ENCODE measurements at places on chromosomes 1 and 21. TPM values are rescaled to one million over a fixed set of nuclear protein-coding genes. Genes with fewer than 3 reads are reported as not detected.

DNA sequence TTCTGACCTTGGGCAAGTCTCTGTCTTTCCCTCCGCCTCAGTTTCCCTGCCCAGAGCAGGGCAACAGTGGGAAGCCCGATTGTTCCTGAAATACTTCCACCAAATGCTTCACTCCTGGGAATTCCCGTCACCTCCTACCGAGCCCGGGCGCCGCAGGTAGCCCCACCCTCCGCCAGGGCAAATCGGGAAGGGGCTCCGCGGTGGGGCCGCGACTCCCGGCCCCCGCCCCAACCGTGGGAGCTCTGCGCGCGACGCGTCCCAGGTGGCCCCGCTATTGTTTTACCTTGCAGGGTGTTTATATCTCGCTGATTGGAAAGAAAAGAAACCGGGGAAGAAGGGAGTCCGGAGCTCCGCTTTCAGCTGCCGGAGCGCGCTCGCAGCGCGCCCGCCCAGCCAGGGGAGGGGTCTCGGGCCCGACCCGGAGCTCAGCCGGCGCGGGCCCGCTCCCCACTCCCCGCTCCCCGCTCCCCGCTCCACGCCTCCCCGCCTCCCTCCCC is 407 bp downstream of the IGSF3 start:
- H3K36me3 ChIP-seq: no peaks in the 10 kb centered on the region
- no peak for DNase-seq
- peak overlapping the region; percentile 61 for H3K4me3 ChIP-seq
- no peak overlapping the region for H3K27ac ChIP-seq

DNA sequence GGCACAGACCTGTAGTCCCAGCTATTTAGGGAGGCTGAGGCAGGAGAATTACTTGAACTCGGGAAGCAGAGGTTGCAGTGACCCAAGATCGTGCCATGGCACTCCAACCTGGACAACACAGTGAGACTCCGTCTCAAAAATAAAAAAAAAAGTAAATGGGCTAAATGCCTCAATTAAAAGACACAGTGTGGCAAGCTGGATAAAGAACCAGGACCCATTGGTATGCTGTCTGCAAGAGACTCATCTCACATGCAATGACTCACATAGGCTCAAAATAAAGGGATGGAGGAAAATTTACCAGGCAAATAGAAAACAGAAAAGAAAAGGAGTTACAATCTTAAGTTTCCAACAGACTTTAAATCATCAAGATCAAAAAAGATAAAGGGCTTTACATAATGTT is 40.3 kb downstream of the ACBD6 start:
- H3K4me3 ChIP-seq: no peak overlapping the region
- peak; percentile 8 for DNase-seq
- no peak overlapping the region for H3K27ac ChIP-seq
- H3K36me3 ChIP-seq: peaks cover 54% of the 10 kb centered on the region

GRCh38 chr1:25765136-25765922 is 34.7 kb upstream of the SELENON start:
- no peaks in the 10 kb centered on the region for H3K27me3 ChIP-seq
- DNase-seq: no peak
- H3K4me3 ChIP-seq: no peak overlapping the region
- no peaks in the 10 kb centered on the region for H3K36me3 ChIP-seq
- H3K27ac ChIP-seq: no peak overlapping the region

The PLXNA2 gene
- 0.35 TPM for total RNA-seq

DNA sequence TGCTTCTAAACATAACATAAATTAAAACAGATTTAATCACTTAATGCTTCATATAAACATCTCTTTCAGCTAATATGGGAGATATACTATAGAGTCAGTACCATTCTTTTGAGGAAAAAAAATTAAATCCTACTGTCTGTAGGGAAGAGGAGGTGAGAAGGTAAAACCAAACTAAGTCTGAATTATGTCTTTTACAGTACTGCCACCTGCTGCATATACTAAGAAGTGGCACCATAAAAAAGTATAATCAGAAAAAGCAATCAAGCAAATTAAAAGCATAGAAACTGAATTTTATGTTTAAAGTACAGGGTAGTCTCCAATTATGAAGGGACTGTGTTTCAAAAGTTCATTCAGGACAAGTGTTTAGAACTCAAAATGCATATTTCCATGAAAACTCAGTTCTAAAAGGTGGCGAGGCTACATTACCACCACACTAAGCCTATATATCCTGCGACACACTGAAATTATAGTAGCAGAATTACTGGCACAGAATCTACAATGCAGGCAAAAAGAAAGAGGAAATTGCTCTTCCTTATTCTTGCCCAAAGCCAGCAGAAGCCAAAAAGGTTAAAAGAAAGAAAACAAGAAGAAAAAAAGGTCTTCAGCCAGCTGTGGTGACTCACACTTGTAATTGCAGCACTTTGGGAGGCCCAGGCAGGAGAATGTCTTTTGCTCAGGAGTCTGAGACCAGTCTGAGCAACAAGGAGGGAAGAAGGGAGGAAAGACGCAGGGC is 9.0 kb downstream of the NSL1 start:
- H3K36me3 ChIP-seq: peaks cover 23% of the 10 kb centered on the region
- no peak overlapping the region for H3K4me3 ChIP-seq
- H3K4me1 ChIP-seq: peaks cover 13% of the 10 kb centered on the region
- H3K27me3 ChIP-seq: no peaks in the 10 kb centered on the region
- no peak overlapping the region for H3K27ac ChIP-seq
- DNase-seq: peak; percentile 13

The SLC25A34 gene
- total RNA-seq: 0.74 TPM

GRCh38 chr1:10267921-10268320 is 57.6 kb downstream of the KIF1B start:
- H3K4me1 ChIP-seq: peaks cover 1% of the 10 kb centered on the region
- H3K4me3 ChIP-seq: no peak overlapping the region
- H3K27ac ChIP-seq: no peak overlapping the region
- no peaks in the 10 kb centered on the region for H3K27me3 ChIP-seq

- peak; percentile 77 for DNase-seq
- H3K27me3 ChIP-seq: peaks cover 9% of the 10 kb centered on the region
- peaks cover 8% of the 10 kb centered on the region for H3K4me1 ChIP-seq
- no peaks in the 10 kb centered on the region for H3K36me3 ChIP-seq
- no peak overlapping the region for H3K4me3 ChIP-seq
Observed at GRCh38 chr1:5514527-5515183, 477.6 kb downstream of the NPHP4 start.

DNA sequence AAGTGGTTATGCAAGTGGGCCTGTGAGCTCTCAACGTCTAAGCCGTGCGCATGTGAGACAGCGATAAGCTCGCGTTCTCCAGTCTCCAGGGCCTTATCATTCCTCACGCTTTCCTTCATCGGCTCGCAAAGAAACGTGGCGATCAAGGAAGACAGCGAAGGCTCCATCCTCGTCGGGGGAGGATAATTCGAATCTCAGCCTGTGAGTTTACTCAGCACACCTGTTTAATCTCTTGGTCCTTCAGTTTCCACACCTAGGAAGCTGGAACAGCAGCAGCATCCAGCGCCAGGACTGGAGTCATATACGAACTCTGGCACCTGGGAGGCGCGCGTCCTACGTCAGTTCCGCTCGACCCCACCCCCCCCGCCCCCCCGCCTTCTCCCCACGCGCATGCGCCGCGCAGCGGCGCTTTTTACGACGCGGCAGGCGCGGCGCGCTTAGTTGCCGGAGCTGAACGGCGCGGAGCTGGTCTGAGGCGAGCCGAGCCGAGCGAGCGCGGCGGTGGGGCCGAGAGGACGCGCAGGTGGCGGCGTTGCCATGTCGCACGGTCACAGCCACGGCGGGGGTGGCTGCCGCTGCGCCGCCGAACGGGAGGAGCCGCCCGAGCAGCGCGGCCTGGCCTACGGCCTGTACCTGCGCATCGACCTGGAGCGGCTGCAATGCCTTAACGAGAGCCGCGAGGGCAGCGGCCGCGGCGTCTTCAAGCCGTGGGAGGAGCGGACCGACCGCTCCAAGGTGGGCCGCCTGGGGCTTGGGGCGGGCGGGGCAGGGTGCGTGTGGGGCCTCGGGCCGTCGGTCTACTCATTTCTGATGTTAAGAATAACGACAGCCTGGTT is at the start of gene PITHD1:
TSS of gene PITHD1 (plus strand) at position 440 of the 836 bp plus-strand sequence. CDS start at position 538, 98 bp downstream.
- peak within 1 kb of the TSS; percentile 86 for H3K4me3 ChIP-seq
- H3K36me3 ChIP-seq: peaks cover 14% of the 10 kb centered on the region
- H3K4me1 ChIP-seq: peaks cover 50% of the 10 kb centered on the region
- H3K27ac ChIP-seq: peak within 1 kb of the TSS; percentile 88
- peak; percentile 81 for DNase-seq

The SLC66A1 gene
- 2.7 TPM for total RNA-seq

DNA sequence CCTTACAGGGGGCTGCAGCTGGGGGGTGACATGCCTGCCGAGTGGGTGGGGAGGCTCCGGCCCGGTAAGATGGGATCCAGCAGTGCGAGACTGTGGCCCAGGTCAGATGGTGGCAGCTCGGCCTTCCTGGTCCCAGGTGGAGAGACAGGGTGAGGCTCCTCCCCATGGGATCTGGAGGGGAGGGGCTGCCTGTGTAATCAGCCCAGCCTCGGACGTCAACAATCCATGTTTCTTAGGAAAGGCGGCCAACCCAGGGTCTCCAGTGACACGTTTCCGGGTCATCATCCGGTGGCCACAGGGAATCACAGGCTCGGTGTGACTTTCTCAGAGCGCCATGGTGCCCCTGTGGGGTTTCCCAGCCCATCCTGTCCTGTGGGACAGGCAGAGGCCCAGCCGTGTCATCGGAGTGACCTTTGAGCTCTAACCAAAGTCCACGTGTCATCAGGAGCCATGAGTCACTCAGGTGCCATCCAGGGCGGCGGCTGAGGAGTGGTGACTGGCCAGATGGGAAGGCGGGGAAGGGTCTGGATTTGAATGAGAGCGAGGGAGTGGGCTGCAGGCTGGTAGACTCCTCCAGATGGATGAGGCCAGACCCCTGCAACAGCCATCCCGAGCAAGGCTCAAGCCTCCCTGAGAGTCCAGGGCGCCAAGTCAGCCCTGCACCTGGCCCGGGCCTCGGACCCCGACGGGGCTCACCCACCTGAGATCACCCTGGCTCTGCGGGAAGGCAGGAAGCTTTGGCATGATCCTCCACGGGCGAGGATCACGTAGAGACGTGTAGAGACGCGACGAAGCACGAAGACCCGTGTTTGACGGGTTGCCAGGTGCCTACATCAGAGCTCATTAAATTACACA is 6.6 kb upstream of the HES4 start:
- H3K36me3 ChIP-seq: no peaks in the 10 kb centered on the region
- no peak overlapping the region for H3K4me3 ChIP-seq
- no peak overlapping the region for H3K27ac ChIP-seq
- peaks cover 27% of the 10 kb centered on the region for H3K27me3 ChIP-seq
- H3K4me1 ChIP-seq: peaks cover 9% of the 10 kb centered on the region

DNA sequence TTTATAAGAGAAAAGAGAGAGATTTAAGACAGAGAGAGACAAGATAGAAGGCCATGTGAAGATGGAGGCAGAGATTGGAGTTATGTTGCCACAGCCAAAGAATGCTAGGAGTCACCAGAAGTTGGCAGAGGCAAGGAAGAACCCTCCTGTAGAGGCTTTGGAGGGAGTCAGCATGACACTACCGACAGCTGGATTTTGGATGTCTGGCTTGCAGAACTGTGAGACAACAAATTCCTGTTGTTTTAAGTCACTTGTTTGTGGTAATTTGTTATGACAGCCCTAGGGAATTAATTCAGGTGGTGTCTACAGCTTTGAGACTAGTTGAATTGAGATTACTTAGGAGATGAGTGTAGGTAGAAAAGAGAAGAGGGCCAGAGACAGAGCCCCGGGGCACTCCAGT is 158.5 kb downstream of the DNM3 start:
- H3K4me1 ChIP-seq: no peaks in the 10 kb centered on the region
- no peak overlapping the region for H3K27ac ChIP-seq
- no peaks in the 10 kb centered on the region for H3K36me3 ChIP-seq

GRCh38 chr1:30753660-30754123 is 3.9 kb downstream of the LAPTM5 start:
- H3K27ac ChIP-seq: peak overlapping the region; percentile 100

The NTMT2 gene
- not detected for total RNA-seq

The APOBEC4 gene
- not detected for total RNA-seq

GRCh38 chr21:34034369-34035014 is 38.9 kb upstream of the MRPS6 start:
- H3K27ac ChIP-seq: no peak overlapping the region
- H3K27me3 ChIP-seq: no peaks in the 10 kb centered on the region
- H3K36me3 ChIP-seq: no peaks in the 10 kb centered on the region
- no peak overlapping the region for H3K4me3 ChIP-seq

The CDC20 gene
- total RNA-seq: 179 TPM

DNA sequence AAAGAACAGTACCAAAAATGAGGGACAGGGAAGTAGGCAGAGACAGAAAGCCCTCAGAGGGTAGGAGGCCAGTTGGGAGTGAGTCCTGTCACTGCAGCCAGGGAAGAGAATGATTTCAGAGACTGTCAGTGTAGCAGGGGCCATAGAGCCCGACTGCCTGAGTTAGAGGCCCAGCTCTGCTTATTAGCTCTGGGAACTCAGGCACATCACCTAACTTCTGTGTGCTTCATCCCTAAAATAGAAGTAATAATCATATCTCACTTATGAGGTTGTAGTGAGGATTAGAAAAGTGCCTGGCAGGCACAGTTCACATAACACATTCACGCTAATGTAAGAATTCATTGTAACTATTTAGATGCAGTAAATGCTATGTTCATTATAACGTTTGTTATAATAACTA is 18.3 kb downstream of the NPL start:
- H3K27me3 ChIP-seq: no peaks in the 10 kb centered on the region
- H3K27ac ChIP-seq: no peak overlapping the region
- H3K4me1 ChIP-seq: no peaks in the 10 kb centered on the region
- H3K4me3 ChIP-seq: no peak overlapping the region
- H3K36me3 ChIP-seq: peaks cover 20% of the 10 kb centered on the region

DNA sequence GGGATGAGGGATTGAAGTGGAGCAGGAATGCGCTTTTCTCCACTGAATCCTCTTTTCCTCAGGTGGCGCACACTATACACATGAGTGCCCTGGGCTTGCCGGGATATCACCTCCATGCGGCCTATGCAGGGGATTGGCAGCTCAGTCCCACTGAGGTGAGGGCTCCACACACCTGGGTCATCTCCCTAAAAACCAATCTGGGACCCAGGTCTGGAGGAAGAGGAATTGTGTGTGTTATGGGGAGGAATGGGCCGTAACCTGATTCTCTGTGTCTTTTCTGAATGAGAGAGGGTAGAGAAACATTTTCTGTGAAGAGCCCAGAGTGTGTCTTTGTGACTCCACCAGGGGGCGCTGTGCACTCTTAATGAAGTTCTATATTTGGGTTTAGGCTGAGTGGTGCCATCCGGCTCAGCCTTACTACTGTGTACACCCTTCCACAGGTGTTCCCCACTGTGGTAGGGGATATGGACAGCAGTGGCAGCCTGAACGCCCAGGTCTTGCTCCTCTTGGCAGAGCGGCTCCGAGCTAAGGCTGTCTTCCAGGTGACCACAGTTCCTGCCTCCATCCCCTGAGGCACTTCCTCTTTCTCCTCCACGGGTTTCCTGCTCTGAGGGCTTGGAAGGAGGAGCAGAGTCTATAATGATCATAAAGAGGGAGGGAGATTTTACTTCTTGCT is 1.5 kb downstream of the TOMM40L start:
- H3K36me3 ChIP-seq: peaks cover 22% of the 10 kb centered on the region
- H3K27ac ChIP-seq: peak overlapping the region; percentile 72
- peak overlapping the region; percentile 100 for H3K4me3 ChIP-seq
- no peaks in the 10 kb centered on the region for H3K27me3 ChIP-seq

The FLG2 gene
- total RNA-seq: not detected

GRCh38 chr1:2978691-2979190 is 42.5 kb upstream of the ACTRT2 start:
- H3K36me3 ChIP-seq: no peaks in the 10 kb centered on the region
- DNase-seq: no peak
- H3K27ac ChIP-seq: no peak overlapping the region
- H3K27me3 ChIP-seq: no peaks in the 10 kb centered on the region
- no peaks in the 10 kb centered on the region for H3K4me1 ChIP-seq

The KIAA1614 gene
- not detected for total RNA-seq

The RGS8 gene
- not detected for total RNA-seq
